ENCODE measurements at places on chromosomes 3 and 15.

- DNase-seq, result no peak
These were observed 8.4 kb upstream of the SNRPA1 start for GRCh38 chr15:101303408-101303807.

GRCh38 chr15:50484781-50485180 is 60.6 kb downstream of the USP8 start:
- no peak for DNase-seq

GRCh38 chr3:104933972-104934371 is 432.7 kb upstream of the ALCAM start:
- no peak for DNase-seq

DNA sequence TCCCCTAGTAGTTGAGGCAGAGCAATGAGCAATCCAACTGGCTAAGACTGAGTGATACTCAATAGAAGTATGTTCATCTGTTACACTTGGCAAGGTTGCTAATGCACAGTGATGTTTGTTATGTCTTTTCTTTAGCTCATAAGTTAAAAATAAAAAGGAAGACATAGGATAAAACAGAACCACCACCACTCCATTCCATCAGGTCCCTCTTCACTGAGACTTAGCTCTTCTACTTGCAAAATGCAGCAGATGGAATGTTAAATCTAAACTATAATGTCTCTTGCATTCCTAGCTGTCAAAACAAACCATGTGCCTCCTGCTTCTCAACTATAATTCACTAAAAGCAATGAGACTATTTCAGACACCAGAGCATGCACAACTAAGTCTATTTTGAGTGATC is 265.6 kb upstream of the UBE2E2 start:
- DNase-seq, result no peak

DNA sequence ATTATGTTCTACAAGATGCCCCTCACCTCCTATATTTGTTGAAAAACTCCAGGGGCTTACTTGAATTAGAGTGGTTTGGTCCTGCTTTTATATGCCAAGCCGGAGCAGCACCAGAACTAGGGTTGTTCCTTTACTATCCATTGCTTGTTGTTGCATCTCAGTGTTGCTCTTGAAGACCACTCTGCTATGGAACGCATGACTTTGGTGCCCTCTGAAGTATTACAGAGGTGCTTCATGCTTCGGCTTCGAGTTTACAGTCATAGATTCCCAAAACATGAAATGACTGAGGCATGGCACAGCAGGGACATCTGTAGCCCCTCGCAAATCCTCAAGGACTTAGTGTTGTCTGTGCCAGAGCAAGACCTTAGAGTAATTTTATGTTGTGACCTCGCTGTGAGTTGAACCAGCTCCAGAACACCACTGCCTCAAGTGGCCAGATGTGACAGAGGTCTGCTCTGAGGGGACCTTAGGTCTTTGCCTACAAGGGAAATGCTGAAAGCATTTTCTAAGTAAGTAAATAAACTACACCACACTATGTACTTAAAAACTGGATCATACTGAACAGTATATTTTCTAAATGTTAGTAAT is 67.2 kb upstream of the SIAH2 start:
- no peak for DNase-seq

- no peak for DNase-seq
These were observed 201.9 kb downstream of the DIPK2A start for GRCh38 chr3:144173491-144173890.

DNA sequence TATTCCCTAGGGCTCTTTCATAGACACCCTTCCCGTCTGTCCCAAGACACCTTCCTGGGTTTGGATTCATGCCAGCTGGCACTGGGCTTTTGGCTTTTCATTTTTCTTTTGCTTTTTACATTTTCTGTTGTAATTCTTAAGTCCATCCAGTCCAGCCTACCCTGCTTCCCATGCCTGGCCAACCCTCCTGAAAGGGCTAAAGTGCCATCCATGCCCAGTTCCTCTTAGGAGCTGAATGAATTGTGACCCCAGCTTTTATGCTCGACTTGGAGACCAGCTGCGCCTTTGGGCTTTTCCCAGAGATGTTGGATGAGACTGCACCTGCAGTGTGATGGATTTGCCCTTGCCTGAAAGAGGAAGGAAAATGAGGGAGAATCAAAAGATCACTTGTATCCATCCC is 25.8 kb downstream of the LRRN1 start:
- DNase-seq, result no peak

DNA sequence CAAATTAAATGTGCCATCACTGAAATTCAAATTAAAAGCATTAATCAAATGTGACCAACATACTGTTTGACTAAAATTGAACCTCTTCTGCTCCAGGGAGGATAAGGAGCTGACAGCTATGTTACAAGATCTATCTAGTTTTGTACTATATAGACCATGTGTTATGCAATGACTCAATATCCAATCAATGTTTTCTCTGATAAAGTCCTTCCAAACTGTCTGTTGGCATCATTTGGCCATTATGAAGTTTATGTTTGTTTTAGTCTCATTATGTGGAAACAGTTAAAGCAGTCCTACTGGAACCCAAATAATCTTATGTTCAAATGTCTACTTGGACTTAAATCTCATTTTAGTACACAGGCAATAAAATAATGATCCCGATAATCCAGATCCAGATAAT is 267.0 kb upstream of the THBS1 start:
- DNase-seq, result no peak
